Activated CD8-positive, alpha-beta memory T cell treated with anti-CD3 and anti-CD28 coated beads for 4 hours (primary cell): ENCODE measurements at places on chromosomes 1 and 21.

DNA sequence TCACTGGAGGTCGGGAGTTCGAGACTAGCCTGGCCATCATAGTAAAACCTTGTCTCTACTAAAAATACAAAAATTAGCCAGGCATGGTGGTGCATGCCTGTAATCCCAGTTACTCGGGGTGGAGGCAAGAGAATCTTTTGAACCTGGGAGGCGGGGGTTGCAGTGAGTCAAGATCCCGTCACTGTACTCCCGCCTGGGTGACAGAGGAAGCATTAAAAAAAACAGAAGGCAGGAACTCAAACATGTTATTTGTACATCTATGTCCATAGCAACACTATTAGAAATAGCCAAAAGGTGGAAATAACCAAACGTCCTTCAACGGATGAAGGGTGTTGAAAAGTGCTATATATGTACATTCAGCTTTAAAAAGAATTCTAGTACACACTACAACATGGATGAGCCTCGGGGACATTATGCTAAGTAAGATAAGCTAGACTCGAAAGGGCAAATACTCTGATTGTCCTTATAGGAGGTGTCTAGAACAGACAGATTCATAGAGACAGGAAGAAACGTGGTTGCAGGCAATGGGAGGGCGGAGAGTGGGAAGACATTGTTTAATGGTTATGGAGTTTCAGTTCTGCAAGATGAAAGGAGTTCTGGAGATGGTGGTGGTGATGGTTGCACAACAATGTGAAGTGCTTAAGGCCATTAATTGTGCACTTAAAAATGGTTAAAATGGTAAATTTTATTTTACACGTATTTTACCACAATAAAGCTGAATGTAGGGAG lies 19.2 kb downstream of the NLRP3 start:
- DNase-seq = no peak

- no peak for DNase-seq
These were observed 21.2 kb downstream of the CTNNBIP1 start for GRCh38 chr1:9888886-9889285.

- no peak for DNase-seq
These were observed 80.3 kb downstream of the NENF start for GRCh38 chr1:212512816-212513559.

GRCh38 chr1:234260578-234260977 lies 112.7 kb upstream of the COA6 start:
- DNase-seq = no peak

- no peak for DNase-seq
These were observed 7.3 kb upstream of the AHCYL1 start for GRCh38 chr1:109977225-109977624.
